Trophoblast cell (in vitro differentiated cells and primary cell): ENCODE measurements at places on chromosomes 11 and 22.

- H3K4me3 ChIP-seq, result peak overlapping the region; percentile 99
- H3K27ac ChIP-seq, result peak overlapping the region; percentile 80
- no peaks in the 10 kb centered on the region for H3K36me3 ChIP-seq
- no peaks in the 10 kb centered on the region for H3K27me3 ChIP-seq
Observed at GRCh38 chr22:21866833-21867527, 465 bp downstream of the MAPK1 start.

DNA sequence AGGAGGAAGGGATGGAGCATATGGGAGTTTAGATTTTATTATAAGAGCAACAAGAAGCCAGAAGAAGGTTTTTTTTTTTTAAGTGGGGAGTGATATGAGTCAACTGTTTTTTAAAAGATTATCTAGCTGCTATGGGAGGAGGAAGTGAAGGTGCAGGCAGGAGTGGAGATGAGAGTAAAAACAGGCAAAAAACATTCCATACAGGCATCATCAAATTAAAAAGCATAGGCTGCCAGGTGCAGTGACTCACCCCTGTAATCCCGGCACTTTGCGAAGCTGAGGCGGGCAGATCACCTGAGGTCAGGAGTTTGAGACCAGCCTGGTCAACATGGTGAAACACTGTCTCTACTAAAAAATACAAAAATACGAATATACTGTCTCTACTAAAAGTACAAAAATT, 368.4 kb upstream of the MTNR1B start:
- H3K27me3 ChIP-seq, result no peaks in the 10 kb centered on the region
- no peaks in the 10 kb centered on the region for H3K36me3 ChIP-seq
- no peak for DNase-seq
- H3K4me1 ChIP-seq, result no peaks in the 10 kb centered on the region
- no peak overlapping the region for H3K4me3 ChIP-seq

GRCh38 chr11:45884596-45885185, 760 bp upstream of the MAPK8IP1 start:
- H3K27ac ChIP-seq, result no peak overlapping the region
- H3K4me3 ChIP-seq, result no peak overlapping the region
- DNase-seq, result no peak
- peaks cover 7% of the 10 kb centered on the region for H3K4me1 ChIP-seq
- peaks cover 14% of the 10 kb centered on the region for H3K36me3 ChIP-seq
- peaks cover 9% of the 10 kb centered on the region for H3K27me3 ChIP-seq

- DNase-seq, result no peak
- H3K4me3 ChIP-seq, result no peak overlapping the region
- no peaks in the 10 kb centered on the region for H3K27me3 ChIP-seq
Observed at GRCh38 chr22:35523167-35523947, 17.3 kb upstream of the RASD2 start.

- no peaks in the 10 kb centered on the region for H3K27me3 ChIP-seq
- H3K4me3 ChIP-seq, result no peak overlapping the region
- DNase-seq, result peak; percentile 36
- peaks cover 5% of the 10 kb centered on the region for H3K4me1 ChIP-seq
Observed at GRCh38 chr22:19970479-19971275, 29.1 kb upstream of the TXNRD2 start.

GRCh38 chr11:66866511-66866986, 9.7 kb downstream of the LRFN4 start:
- no peak overlapping the region for H3K4me3 ChIP-seq
- H3K27me3 ChIP-seq, result no peaks in the 10 kb centered on the region
- H3K27ac ChIP-seq, result no peak overlapping the region
- no peak for DNase-seq
- H3K36me3 ChIP-seq, result peaks cover 2% of the 10 kb centered on the region

DNA sequence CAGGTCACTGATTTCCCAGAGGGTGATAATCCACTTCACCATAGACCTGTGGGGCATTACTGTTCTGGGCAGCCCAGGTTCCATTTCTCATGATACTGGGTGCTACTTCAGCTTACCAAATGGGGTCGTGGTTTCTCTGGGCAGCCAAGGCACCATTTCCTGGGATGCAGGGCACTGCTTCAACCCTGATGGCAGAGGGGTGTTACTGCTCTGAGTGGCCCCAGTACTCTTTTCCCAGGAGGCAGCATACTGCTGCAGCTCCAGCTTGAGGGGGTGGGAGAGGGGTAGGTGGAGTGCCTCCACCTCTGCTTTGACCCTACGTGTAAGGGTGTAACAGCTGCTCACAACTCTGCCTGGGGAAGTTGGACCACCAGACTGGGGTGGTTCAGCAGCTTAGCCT, 51.1 kb downstream of the PRMT3 start:
- no peaks in the 10 kb centered on the region for H3K27me3 ChIP-seq
- H3K36me3 ChIP-seq, result no peaks in the 10 kb centered on the region
- DNase-seq, result no peak
- H3K4me3 ChIP-seq, result no peak overlapping the region

DNA sequence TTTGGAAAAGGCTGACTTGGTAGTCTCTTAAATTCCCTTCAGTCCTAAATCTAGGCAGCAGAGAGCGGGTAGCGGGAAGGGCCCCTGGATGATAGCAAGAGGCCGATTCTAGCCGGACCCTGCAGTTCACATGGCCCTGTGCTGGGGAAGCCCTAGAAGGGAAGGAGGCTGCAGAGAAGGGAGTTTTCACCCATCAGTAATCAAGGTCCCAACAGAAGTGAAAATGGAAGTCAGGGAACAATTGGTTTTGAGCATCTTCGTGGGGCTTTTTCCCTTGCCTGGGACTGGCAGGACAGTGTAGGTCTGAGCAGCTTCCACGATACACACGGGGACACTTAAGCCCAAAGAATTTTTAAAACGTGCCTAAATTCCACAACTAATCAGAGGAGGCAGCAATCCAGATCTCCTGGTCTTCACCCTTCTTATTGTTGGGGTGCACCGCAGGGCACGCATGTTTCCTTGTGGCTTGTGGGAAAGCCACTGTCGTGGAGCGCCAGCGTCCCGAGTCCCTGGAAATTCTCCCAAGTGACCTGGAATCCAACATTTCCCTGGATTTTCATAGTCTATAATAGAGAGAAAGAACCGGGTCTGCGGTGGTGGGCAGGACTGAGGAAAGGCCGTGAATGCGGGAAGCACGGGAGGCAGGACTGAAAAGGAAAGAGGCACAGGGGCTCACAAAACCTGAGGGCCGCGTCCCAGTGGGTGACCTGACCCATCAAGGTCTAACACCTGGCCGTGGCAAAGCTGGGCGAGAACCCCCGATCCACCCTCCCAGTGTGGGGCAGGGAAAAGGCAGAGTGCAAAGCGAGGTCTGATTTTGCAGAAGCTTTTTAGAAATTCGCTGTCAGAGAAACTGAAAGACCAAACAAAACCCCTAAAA, 846 bp upstream of the OAF start:
- no peak for DNase-seq
- H3K4me3 ChIP-seq, result peak overlapping the region; percentile 6
- H3K27me3 ChIP-seq, result peaks cover 37% of the 10 kb centered on the region
- H3K36me3 ChIP-seq, result no peaks in the 10 kb centered on the region
- no peak overlapping the region for H3K27ac ChIP-seq
- peaks cover 8% of the 10 kb centered on the region for H3K4me1 ChIP-seq

DNA sequence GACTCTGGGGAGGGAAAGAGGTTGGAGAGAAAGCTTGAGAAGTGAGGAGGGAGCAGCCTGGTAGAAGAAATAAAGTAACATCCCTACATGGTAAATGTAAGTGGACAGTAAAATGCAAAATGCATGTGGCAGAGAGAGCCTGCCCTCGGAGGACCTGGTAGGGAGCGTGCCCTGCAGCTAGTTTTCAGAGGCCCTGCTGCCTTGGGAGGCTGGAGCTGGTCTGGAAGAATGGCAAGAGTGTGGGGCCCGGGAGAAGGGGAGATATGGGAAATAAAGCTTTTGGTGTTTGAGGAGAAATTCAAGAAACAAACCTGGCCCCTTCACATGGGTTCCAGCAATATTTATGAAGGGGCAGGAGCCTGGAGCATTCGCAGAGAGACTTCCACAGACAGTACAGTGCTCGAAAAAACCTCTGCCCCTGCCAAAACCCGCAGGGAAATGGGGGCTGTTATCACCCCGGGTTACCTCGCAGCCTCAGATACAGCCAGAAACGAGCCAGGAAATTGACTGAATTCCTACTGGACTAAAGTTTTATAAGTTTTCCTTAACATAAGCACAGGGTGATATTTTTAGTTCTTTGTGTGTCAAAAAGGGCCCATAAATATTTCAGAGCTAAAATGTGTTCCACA, 363.0 kb downstream of the TENM4 start:
- no peaks in the 10 kb centered on the region for H3K27me3 ChIP-seq
- H3K36me3 ChIP-seq, result peaks cover 4% of the 10 kb centered on the region
- H3K4me1 ChIP-seq, result peaks cover 21% of the 10 kb centered on the region
- no peak for DNase-seq
- H3K4me3 ChIP-seq, result no peak overlapping the region
